Activated effector memory CD4-positive, alpha-beta T cell treated with Interleukin-2 at 50 U/mL for 16 hours (primary cell): ENCODE measurements at places on chromosomes 11 and 22.

GRCh38 chr11:72720047-72720446, 32.2 kb downstream of the ARAP1 start:
- no peak for DNase-seq

DNA sequence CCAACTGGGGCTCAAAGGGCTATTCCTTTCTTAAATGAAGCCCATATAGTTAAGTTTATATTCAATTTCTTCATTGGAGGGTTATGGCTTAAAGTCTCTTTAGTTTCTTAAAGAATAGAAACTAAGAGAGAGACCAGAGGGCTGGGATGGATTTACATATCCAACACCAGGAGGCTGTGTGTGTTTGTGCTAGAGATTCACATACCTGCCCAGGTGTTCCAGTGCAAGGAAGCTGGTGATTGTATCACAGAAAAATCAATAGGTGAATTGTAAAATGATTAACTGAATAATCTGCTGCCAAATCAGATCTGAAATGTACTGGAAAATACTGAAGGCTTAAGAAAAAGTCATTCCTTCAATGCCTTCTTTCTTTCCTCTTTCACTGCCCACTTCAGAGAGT, 148.2 kb upstream of the BDNF start:
- no peak for DNase-seq

DNA sequence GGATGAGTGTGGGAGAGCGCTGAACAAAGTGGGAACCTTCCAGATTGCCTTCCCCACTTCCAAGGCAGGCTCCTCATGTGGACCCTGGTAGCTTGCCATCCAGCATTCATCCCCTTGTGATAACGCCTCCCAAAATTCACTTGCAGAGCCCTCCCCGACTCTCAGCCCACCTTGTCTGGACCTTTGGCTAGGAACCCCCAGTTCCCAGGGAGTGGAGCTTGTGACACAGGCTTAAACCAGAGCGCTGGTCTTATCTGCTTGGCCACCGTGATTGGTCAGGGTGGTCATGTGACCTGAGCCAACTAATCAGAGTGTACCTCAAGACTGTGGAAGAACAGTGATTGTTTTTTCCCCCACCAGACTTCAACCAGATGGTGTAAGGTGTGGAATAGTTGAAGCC, 9.6 kb upstream of the SLC35C1 start:
- DNase-seq, result no peak

- no peak for DNase-seq
Observed at GRCh38 chr11:104329078-104329665, 165.2 kb upstream of the PDGFD start.

DNA sequence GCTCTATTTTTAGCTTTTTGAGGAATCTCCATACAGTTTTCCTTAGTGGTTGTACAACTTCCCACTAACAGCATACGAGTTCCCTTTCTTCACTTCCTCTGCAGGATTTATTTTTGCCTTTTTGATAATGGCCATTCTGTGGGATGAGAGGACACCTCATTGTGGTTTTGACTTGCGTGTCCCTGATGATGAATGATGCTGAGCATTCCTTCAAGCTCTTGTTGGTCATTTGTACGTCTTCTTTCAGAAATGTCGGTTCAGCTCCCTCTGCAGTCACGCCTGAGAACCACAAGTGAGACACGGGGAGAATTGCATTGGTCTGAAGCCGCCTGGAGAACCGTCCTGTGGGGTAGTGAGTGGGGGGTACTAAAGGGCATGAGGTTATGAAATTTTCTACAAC, 2.0 kb upstream of the KRTAP5-10 start:
- DNase-seq, result no peak

GRCh38 chr11:121964591-121964990, 151.4 kb downstream of the BLID start:
- DNase-seq, result no peak

DNA sequence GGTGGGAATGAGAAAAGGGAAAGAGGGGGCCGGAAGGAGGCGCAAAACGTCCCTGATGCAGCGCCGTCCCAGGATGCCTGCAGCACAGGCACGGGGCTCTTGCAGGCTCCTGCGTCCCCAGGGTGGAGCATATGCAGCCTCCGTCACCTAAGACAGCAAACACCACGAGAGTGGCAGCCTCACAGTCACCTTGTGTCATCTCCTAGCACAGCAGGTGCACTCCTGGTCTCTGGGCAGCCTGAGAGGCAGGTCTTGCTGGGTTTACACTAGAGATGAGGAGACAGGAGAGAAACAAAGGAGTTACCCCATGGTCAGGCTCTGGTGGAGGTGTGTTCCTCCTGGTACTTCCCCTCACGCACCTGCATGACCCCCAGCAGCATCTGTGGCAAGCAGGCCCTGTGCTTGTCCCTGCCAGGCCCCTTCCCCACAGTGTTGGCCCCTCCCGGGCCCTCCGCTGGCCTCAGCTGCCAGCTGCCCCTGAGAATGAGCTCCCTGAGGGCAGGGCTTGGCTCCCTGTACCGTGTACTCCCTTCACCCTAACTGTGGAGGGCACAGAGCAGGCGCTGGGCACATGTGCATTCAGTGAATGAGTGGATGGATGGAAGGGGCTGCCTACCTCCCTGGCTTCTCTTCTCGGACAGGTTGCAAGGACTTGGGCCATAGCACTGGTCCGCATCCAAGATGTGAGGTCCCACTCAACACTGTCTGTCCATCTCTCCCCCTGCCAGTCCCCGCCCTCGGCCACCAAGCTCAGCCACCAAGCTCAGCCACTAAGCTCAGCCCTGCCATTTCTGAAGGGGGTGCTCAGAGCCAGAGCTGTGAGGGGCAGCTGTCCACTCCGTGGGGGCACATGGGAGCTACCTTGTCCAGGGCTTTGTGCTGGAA, 988.6 kb downstream of the BRD1 start:
- no peak for DNase-seq

DNA sequence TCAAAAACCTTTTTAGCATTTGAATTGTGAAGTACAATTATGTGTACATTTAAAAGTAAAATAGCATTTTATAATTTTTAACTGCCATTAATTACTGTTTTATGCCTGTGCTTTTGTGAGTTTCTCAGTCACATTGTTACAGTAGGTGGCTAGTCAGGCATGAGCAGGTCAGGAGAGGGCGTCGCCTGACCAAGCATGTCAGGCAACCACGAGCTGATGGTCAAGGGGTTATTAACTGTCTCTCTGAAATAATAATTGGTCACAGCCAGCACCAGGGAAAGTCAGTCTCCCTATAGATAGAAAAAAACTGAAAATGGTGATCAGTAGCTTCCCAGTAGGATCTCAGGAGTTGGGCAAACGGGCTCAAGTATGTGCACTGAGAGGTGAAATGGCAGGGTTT, 19.4 kb upstream of the CCDC81 start:
- no peak for DNase-seq

GRCh38 chr11:69005183-69005630, 7.8 kb downstream of the MRGPRF start:
- no peak for DNase-seq

DNA sequence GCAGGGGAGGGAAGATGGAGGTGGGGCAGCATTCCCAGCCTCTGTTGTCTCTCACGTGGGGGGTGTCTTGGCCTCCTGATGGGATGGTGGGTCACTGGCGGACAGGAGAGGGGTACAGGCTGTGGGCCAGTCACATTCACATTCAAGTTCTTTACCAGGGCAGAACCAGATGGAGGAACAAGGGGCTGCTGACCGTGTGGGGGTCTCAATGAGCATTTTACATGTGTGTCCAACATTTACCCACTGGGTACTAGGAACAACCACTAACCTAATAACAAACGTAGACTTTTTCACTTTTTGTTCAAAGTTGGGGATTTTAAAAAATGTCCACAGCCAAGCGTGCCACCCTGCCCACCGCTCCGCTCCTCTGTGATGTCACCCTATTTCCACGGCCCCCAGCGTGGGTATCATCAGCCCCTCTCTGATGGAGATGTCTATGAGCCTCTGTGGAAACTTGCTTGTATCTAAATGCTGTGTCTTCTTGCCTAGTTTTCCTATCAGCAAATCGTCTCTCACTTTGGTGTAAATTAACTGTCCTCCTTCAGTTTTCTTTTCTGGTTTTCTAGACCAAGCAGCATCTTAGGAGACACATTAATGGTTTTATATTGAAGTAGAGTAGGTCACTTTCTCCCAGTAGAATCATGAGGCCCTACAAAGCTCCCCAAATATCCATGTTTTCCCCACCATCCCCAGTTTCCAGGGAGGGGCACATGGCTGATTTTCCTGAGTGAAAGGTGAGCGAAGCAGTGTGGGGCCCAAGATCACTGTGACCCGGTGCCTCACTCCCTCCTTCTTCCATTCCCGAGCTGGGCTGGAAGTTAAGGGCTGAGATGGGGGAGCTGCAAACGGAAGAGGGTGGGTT, 936.7 kb downstream of the BRD1 start:
- DNase-seq, result no peak

- no peak for DNase-seq
Observed at GRCh38 chr22:30969532-30970355, 679 bp downstream of the TUG1 start.

DNA sequence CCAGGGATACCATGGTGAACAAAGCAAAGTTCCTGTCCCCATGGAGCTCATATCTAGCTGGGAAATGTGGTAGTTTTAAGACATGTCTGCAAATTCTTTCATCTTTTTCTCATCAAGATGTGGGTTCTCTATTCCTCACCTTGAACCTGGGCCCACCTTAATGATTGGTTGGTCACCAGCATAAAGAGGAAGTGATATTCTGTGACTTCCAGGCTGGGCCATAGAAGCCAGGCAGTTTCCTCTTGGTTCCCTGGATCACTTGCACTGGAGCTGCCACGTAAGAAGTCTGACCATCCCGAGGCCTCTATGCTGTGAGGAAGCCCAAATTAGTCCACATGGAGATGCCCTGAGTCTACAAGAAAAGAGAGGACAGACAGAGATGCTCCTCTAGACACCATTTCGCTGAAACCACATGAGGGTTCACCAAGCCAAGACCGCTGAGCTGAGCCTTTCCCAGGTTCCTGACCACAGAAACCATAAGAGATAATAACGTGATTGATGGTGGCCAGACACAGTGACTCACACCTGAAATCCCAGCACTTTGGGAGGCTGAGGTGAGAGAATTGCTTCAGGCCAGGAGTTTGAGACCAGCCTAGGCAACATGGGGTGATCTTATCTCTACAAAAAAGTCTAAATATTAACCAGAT, 119.5 kb upstream of the ISX start:
- DNase-seq, result no peak

DNA sequence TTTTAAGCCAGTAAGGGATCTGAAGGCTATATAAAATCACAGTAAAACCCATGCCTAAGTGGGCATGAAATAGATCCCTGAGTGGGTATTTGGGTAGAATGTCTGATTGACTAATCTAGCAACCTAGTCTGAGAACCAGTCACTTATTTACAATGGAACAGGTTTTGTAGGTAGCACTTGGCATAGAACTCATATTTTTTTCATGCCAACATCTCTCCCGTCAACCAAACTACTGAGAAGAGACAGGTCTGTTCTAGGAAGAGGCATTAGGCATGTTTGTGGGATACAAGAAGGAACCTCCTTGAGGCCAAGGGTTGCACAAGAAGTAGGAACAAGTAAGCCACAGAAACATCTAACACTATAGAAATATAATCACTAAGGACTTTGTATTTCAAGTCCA, 840.4 kb upstream of the TENM4 start:
- no peak for DNase-seq

DNA sequence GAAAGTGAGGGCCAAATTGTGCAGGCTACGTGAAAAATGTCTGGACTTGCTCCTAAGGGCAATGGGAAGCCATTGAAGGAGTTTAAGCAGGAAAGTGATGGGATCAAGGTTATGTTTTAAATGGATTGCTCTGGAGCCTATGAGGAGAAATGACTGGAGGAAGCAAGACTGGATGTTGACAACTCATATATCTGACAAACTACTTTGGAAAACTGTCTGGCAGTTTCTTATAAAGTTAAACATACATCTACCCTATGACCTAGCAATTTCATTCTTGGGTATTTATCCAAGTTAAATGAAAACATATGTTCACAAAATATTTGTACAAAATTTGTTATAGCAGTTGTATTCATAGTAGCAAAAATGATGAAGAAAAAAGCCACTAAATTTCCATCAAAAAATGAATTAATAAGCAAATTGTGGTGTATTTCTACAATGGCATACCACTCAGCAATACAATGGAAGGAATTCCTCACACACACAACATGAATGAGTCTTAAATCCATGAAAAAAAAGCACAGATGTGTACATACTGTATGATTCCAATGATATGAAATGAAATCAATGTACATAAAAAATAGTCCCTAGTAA, 24.1 kb downstream of the FZD4 start:
- DNase-seq, result no peak

GRCh38 chr11:35377262-35377661, 42.1 kb downstream of the SLC1A2 start:
- no peak for DNase-seq

DNA sequence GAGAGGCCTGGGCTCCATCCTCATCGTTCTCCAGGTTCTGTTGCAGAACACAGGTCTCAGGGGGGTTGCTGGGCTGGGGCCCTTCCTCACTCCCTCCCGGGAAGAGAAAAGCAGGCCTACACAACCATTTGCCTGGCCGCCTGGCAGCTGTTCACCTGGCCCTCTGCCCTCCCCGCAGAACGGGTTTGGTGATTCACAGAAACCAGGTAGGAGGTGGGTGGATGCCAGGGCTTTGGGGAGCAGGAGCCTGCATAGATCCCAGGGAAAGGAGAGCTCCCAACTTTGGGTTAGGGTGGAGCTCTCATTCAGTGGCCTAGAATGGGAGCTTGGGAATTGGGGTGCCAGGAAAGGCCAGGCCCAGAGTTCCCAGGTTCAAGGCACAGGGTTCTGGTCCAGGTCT, 995 bp downstream of the TMEM134 start:
- DNase-seq, result no peak

DNA sequence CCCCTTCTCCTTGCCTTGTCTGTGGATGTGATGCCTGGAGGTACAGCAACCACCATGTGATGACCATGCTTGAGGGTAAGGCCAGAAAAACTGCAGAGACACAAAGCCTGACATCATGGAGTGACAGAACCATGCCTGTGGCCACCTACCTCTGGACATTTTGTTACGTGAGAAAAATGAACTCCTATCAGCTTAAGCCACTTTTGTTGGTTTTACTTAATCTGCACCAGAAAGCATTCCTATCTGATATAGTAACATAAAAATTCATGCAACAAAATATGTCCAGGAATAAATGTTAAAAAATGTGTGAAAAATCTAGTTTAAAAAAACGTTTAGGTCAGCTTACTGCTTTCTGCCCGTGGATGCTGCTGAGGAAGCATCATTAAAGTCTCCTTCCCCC, 42.6 kb upstream of the P4HA3 start:
- no peak for DNase-seq

GRCh38 chr11:115591380-115591779, 87.2 kb upstream of the CADM1 start:
- no peak for DNase-seq

GRCh38 chr11:100865443-100866065, 178.5 kb downstream of the ARHGAP42 start:
- DNase-seq, result no peak

GRCh38 chr11:61621917-61622585, 41.2 kb upstream of the SYT7 start:
- no peak for DNase-seq

DNA sequence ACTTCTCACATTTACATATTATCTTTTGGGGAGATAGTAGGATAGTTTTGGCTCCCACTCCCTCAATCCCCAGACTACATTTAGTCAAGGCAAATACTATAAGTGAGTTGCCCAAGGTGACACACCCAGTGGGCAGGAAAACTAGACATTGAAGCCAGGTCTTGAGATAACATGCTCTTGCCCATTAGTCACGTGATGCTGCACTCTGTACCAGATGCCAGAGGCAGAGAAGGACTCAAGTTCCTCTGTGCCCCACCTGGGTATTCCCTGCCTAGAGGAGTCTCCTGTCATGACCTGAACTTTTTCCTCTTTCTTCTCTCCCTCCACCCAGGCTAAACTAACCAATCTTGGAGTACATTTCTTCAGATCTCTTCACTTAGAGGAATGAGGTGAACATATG, 484.9 kb downstream of the BUD13 start:
- no peak for DNase-seq

GRCh38 chr11:45147891-45148675, 1.6 kb downstream of the PRDM11 start:
- DNase-seq, result no peak
